Natural killer cell (primary cell): ENCODE measurements at places on chromosomes 4 and X.
A peak's percentile ranks its signal among the peaks of the same experiment; 100 is the strongest.

- DNase-seq = no peak
Observed at GRCh38 chrX:123993326-123993725, 31.8 kb downstream of the STAG2 start.

DNA sequence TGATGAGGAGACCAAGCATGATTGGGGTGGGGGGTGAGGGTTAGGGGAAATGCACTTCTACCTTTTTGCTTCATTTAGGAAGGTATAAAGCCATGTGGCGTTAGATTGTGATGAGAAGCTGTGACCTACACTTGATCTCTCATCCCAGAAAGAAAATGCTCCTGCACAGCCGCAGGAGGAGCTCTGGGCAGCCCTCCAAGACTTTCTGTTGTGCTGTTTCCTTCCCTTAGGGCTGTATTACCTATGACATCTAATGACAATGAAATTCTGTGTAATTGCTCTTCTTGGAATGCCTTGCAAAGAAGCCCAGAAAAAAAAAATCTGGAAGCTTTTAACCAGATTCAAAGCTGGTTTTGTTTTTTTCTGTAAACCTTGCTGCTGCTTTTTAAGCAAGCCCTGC, 13.4 kb downstream of the PRPS2 start:
- DNase-seq = no peak

DNA sequence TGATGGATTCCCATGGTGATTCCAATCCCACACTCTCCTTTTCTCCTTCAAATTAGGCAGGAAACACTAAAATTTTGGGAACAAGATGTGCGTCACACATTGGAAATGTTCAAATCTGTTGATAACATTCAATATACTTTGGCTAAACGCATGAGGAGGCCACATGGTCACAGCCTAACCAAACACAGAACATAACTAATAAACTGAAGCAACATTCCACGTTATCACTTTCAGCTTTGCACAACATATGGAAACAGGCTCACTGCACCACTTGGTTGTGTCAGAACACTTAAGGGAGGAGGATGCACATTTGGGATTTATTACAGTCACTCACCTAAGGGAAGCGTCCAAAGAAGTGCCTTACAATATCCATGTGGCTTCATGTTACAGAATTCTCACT, 4.7 kb downstream of the SH3RF1 start:
- DNase-seq = no peak

DNA sequence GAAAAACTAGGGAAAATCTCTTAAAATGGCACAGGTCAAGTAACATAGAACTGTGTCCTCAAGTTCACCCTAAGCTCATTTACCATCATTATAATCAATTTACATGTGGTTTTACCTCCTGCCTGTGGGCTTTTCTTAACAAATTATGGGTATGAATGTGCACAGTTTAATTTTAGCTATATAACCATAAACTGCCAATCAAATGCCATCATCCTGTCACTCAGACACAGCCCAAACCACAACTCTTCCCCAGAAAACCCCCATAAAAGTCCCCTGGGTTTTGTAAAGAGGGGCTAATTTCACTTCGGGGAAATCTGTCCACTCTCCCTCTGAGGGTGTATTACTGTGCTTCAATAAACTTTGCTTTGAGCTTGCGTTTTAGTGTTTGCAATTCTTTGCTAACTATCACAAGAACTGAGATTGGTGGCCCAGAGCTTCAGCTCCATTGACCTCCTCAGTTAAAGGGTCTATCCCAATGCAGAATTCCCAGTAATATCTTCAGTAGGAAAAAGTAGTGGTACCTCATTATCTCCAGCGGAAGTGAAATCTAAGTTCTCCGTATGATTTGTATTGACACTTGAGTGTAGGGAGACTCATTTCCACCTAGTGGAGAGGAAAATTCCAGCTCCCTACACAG, 394.6 kb downstream of the SPOCK3 start:
- no peak for DNase-seq

GRCh38 chr4:55069248-55069647, 56.1 kb downstream of the KDR start:
- no peak for DNase-seq

DNA sequence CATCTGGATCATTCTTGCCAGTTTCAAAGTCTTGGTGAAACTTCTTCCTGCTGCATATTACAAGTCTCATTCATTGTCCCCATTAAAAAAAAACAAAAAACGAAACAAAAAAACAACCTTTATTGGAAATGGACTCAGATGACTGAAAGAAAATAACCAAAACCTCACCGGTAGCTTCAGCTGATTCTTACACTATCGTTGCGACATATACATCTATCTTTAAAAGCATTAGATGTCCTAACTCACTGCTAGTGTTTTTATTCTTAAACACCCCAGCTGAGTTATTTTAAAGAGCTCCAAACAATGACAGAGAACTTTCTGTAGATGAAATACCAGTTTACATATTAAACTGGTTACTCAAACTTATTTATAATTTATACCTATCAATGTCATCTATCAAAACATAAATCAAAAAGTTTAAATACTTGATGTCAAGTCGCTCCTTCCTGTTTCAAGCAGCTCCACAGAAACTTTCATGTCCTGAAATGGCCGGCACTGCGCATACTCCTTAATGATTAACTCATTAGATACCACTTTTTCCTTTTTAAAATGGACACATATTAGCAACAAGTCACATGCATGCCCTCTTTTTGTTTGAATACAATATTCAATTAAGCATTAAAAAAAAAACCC, 87.2 kb downstream of the HPRT1 start:
- DNase-seq = no peak

DNA sequence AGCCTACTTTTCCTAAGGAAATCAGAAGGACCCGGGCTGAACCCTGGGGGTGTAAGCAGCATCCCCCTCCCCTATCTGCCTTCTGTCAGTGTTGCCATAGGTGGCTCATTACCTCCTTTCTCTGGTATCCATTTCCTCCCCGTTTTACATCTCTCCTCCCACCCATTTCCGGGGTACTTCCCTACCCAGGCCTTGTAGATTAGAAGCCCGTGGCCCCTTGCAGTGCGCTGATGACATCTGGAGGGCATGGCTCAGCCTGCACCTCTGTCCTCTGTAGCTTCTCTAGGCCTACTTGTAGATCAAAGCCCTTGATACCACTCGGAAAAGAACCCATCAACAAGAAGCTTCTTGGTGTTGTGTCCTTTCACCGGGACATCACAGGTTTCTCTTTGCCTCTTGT, 71.8 kb downstream of the NBDY start:
- DNase-seq = peak; percentile 81

DNA sequence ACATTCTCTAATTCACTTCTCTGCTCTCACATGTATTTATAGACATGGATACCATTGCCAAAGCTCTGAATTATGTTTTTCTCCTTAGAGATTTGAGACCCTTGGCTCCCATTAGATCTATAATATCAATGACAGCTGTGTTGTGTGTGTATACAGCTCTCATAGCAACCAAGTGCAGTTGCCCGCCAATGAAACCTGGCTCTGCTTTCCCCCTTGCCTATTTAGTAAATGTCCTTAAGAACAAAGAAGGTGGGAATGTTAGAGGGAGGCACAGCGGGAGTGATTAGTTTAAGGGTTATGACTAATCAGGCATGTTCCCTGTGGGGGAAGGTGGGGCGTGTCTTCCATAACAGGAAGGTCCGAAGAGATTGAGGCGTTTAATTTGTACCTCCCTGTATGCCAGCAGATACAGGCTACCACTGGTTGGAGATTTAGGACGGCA, 100.5 kb upstream of the TBC1D9 start:
- DNase-seq = no peak
